Fibroblast of the aortic adventitia (primary cell): ENCODE measurements at places on chromosomes 7 and 10. TPM values are rescaled to one million over a fixed set of nuclear protein-coding genes. Genes with fewer than 3 reads are reported as not detected.

DNA sequence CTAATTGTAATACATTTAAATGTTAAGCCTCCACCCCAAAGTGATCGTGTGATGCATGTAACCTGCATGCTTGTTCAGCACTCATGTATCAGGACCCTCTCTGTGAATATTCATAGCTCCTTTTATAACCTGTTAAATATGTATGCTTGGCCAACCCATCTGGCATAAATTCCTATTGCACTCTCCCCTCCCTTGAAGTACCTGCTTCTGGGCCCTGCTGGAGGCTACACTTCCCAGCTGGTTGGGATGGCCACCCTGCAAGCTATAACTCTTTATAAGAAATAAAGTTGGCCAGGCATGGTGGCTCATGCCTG is 149.7 kb downstream of the SH2D4B start:
- no peak for DNase-seq

- no peak for DNase-seq
Observed at GRCh38 chr7:87517891-87518290, 42.4 kb upstream of the ABCB4 start.

- peak; percentile 66 for DNase-seq
Observed at GRCh38 chr7:132386201-132386681, 190.0 kb downstream of the PLXNA4 start.

- DNase-seq = no peak
Observed at GRCh38 chr10:132133005-132133404, 53.7 kb upstream of the DPYSL4 start.

- DNase-seq = no peak
Observed at GRCh38 chr7:54076616-54077015, 465.6 kb upstream of the VSTM2A start.

DNA sequence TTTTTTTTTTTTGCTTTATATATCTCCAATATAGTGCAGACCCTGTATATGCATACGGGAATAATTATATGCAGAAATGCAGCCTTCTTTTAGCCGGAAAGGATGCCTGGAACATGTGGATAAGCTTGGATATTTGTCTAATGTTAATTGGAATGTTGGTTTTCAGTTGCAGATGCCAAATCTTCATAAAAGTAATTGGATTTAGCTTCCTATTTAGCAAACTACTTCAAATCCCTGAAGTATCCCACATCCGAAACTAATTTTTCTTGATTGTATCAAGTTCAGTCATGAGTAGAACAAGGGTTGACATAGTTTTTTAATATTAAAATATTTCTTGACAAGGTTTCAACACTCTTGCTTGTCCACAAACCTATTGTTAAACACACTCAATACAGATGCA is 281.7 kb downstream of the BBS9 start:
- no peak for DNase-seq

The TEX47 gene
- not detected in 2 replicates for total RNA-seq
